ENCODE measurements at places on chromosomes 3 and 15. TPM values are rescaled to one million over a fixed set of nuclear protein-coding genes. Genes with fewer than 3 reads are reported as not detected.
A peak's percentile ranks its signal among the peaks of the same experiment; 100 is the strongest.

GRCh38 chr3:20931834-20932233, 745.8 kb upstream of the SGO1 start:
- DNase-seq: no peak

GRCh38 chr15:90264671-90265070, 801 bp upstream of the NGRN start:
- peak; percentile 60 for DNase-seq

GRCh38 chr3:157166561-157166960, 6.6 kb upstream of the CCNL1 start:
- DNase-seq: no peak

GRCh38 chr3:157274644-157275137, 114.7 kb upstream of the CCNL1 start:
- DNase-seq: no peak

CKMT1B gene
- total RNA-seq: 0.46 TPM

- no peak for DNase-seq
Measured at GRCh38 chr3:12445523-12446240, 38.6 kb upstream of the TSEN2 start.

DNA sequence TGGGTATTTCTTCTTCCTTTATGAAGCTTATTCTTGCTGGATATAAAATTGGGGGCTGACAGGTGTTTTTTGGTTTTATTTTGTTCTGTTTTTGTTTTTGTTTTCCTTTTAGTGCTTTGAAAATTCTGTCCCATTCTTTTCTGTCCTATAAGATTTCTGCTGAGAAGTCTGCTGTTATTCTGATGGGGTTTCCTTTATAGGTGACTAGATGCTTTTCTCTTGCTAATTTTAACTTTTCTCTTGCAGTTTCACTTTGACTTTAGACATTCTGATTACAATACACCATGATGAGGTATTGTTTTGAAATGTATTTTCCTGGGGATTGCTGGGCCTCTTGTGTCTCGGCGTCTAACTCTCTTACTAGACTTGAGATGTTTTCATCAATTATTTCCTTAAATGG, 22.8 kb downstream of the TTC14 start:
- no peak for DNase-seq

- DNase-seq: no peak
Measured at GRCh38 chr15:72599855-72600464, 54.5 kb upstream of the GOLGA6B start.

TUSC2 gene
- 43.5 TPM for total RNA-seq

GRCh38 chr3:172257648-172258400, 190.4 kb downstream of the GHSR start:
- DNase-seq: no peak

DNA sequence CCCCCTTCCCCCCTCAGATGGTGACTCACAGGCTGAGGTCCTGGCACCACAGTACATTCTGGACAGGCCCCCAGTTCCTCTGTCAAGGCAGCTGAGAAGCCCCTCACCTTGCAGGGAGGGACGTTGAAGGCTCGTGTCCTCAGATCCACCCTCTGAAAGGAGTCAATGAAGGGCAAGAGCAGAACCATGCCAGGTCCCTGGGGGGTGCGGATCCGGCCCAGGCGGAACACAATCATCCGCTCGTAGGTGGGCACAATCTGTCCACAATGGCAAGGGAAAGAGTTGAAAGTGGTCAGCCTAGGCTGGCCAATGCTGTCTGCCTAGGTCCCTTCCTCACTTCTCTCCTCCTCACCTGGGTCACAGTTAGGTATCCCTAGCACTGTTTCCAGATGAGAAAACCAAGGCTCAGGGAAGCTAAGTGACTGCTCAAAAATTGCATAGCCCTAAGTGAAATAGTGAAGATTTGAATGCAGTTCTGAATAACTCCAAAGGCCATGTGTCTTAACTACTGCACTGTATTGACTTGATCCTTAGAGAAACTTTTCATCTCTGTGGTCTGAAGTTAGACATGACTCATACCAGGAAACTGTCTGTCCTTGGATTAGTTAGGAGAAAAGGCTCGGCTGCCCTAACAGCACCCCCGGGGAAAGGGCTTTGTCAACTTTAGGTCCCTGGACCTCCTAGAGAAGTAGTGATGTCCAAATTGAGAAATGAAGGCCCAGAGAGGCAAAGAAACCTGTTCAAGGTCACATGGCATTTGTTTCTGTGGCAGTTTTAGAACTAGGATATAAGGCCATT, 2.9 kb downstream of the STOML1 start:
- peak; percentile 48 for DNase-seq

KCNAB1 gene
- total RNA-seq: 0.46 TPM

BLM gene
- total RNA-seq: 18.2 TPM

GRCh38 chr3:71919572-71919971, 134.6 kb upstream of the PROK2 start:
- no peak for DNase-seq

- DNase-seq: no peak
Measured at GRCh38 chr3:23741036-23741706, 64.6 kb upstream of the UBE2E1 start.

DPPA2 gene
- not detected for total RNA-seq

- no peak for DNase-seq
Measured at GRCh38 chr3:56889131-56889530, 87.4 kb upstream of the ARHGEF3 start.

TPRG1 gene
- total RNA-seq: 3.4 TPM

DNA sequence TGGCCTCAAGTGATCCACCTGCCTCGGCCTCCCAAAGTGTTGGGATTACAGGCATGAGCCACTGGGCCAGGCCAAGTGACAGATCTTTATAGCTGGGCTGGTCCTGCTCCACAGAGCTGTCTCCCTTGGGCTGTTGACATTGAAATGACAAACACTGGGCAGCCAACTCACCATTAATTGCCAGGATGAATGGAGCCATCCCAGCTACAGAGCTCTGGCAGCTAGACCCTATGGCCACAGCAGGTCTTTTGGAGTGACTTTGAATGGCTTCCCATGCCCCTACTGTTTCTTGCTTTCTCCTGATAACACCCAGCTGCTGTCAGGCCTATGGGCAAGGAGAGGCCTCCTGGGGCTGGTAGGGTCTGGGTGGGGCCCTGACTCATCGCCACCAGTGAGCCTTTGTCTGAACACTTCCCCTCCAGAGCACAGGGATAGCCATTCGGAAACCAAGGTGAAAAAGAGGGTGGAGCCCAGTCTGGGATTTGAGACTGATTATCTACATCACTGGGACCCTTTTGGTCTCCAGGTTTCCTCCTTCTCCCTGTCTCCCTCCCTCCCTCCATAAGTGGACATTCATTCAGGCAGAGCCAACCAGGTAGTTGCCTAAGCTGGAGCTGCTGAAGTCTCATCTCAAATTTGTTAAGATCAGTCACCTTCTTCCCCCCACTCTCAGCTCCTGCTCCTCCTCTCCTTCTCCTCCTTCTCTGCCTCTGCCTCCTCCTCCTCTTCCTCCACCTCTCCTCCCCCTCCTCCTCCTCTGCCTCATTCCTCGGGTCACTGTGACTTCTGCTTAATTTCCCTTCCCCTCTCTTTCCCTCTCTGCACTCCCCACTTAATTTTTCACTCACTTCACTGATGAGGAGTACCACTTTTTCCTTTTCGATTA, 34.0 kb downstream of the BHLHE40 start:
- DNase-seq: no peak

- DNase-seq: no peak
Measured at GRCh38 chr3:118244761-118245160, 789.9 kb downstream of the IGSF11 start.

CCK gene
- 1.1 TPM for total RNA-seq

DNA sequence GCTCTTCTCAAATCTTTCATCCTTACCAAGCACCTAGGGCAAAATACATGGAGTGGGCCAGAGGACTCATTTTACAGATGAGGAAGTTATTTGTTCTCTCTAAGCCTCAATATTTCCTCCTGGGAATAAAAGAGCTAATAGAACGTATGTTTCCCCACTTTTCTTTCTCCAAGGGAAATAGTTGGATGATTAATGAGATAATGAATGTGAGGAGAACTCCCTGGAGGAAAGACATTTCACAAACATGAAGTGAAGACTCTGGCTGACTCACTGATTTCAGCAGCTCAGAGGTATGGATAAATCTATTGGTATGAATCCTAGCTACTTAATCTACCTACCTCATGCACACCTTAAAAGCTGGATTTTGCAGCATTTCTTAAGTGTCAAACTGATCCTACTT, 98.4 kb downstream of the ECT2 start:
- no peak for DNase-seq

GRCh38 chr3:192899540-192899982, 18.1 kb downstream of the MB21D2 start:
- DNase-seq: no peak

Measured in gastrocnemius medialis (tissue), 4 donors.